Activated CD8-positive, alpha-beta memory T cell treated with anti-CD3 and anti-CD28 coated beads, Interleukin-2, amount 10 ng/mL, durations not matched to agents 7 days and 5 days (primary cell): ENCODE measurements at places on chromosomes 2 and 18. TPM values are rescaled to one million over a fixed set of nuclear protein-coding genes. Genes with fewer than 3 reads are reported as not detected.

Gene SH2D6
- total RNA-seq: 0.52 TPM

- no peak for DNase-seq
- H3K36me3 ChIP-seq: no peaks in the 10 kb centered on the region
- H3K27me3 ChIP-seq: no peaks in the 10 kb centered on the region
- no peak overlapping the region for H3K4me3 ChIP-seq
These were observed 33.0 kb upstream of the GLS start for GRCh38 chr2:190847504-190848081.

DNA sequence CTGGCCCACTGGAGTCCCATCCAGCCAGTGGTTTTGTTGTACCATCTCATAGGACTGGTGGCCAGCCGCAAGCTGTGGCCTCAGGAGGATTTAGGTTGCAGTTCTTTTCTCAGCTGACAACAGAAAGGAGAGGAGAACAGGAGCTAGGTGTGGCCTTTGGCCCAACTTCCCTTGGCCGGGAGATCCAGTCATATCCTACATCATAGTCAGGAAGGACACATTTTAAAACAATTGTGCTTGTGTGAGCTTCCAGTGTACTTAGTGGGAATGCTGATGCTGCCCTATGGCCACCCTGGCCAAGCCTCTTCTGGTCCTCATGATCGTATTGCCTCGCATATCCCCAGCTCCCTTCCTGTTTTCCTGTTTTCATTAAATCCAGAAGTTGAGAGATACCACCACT lies 98.1 kb downstream of the WDSUB1 start:
- DNase-seq: no peak
- no peak overlapping the region for H3K27ac ChIP-seq
- H3K36me3 ChIP-seq: no peaks in the 10 kb centered on the region
- H3K27me3 ChIP-seq: no peaks in the 10 kb centered on the region
- no peak overlapping the region for H3K4me3 ChIP-seq

DNA sequence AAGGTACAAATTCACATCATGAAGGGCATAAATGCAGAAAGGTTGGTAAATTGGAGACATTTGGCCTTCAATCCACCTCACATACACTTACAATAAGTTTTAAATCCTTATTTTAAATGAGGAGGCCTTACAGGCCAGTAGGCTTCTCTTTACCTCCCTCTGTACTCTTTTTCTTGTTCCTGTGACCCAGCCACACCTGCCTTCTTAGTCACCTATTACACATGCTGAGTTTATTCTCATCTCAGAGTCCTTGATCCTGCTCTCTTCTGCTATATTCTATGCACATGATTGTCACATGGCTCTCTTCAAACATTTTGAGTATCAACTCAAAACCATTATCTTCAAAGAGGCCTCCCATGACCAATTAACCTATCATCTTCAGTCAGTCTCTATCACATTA lies 491.5 kb downstream of the SATB2 start:
- no peaks in the 10 kb centered on the region for H3K27me3 ChIP-seq
- no peak overlapping the region for H3K27ac ChIP-seq
- no peak overlapping the region for H3K4me3 ChIP-seq
- H3K36me3 ChIP-seq: no peaks in the 10 kb centered on the region
- DNase-seq: no peak
- no peaks in the 10 kb centered on the region for H3K4me1 ChIP-seq

Gene DARS1
- 109 TPM for total RNA-seq
